Stomach (tissue), 19 donors: ENCODE measurements at places on chromosomes 7 and 10. TPM values are rescaled to one million over a fixed set of nuclear protein-coding genes. Genes with fewer than 3 reads are reported as not detected.

TRIM73 gene
- total RNA-seq = 20.5 TPM

DNA sequence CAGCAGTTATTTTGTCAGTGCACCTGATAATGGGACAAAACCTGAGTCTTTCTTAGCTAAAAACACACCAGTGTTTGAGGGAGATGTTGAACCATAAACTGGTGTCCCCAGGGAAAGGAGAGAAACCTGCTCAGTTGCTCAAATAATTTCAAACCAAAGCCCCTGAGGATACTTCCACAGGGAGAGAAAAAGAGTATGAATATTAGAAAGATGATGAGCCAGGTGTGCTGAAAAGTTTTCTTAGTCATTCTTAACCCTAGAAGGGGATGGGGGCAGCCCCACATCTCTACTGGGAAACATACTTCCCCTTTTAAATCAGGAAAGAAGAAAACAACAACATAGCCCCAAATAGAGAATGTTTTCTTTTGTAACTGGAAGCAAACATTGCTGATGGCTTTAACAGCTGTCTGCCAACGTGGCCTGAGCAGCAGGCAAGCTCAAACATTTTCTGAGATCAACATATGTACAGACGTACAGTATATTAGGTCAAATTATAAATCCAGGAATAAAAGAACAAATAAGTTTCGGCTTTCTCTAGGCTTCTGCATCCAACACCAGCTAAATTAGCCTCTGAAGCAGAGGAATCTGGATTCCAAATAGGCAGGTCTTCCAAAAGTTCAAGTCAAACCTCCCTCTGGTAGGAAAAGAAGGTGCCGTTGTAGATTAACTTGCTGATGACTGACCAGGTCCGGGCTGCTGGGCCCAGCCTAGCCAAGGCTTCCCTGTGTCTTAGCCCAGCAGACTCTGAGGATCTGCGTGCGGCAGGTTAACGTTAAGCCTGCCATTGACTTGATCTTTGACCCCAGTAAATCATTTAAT, 30.5 kb upstream of the FBXW4 start:
- H3K4me1 ChIP-seq = no peaks in the 10 kb centered on the region
- peak; percentile 13 for DNase-seq
- H3K4me3 ChIP-seq = no peak overlapping the region

DNA sequence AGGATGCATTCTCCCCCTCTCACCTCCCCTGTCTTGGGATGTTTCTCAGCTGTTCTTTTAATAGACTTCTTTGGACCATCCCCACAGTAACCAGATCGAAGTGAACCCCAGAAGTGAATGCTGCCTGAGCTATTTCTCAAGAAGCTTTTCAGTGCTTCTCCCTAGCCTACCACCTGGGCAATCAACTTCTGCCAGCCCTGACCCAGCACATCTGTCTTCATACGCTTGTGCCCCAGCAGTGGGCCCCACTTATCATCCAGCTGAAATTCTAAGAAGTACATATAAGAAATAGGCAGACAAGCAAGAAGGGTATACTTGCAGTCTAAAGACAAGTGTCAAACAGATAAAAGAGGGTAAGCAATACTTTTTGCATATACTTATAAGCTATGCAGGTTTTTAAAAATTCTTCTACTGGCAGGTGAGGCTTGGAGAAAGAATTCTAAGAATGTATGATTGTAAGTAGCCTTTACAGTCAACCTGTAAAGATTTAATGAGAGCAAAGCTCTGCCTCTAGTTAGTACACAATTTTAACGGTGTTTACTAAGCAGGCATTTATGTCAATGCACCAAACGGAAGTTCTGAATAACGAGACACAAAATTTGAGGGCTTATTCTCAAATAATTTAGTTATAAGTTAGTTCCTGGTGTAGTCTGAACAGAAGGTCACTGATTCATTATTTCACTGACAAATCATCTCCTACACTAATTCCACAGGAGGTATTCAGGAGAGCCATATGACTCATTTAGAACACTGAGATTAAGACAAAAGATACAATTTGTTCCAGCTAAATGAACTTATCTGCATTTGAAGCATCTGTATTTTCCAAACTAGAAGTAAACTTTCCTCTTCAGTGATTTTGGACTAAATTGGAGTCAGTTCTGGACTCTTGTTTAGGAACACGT, 83.3 kb downstream of the RNLS start:
- DNase-seq = no peak
- H3K27me3 ChIP-seq = no peaks in the 10 kb centered on the region
- H3K4me3 ChIP-seq = no peak overlapping the region

- no peaks in the 10 kb centered on the region for H3K27me3 ChIP-seq
- DNase-seq = no peak
- H3K27ac ChIP-seq = no peak overlapping the region
- no peaks in the 10 kb centered on the region for H3K36me3 ChIP-seq
Observed at GRCh38 chr7:78490524-78490923, 692.0 kb downstream of the PHTF2 start.

- no peak for DNase-seq
- no peak overlapping the region for H3K4me3 ChIP-seq
- no peaks in the 10 kb centered on the region for H3K27me3 ChIP-seq
- peak overlapping the region; percentile 77 for H3K27ac ChIP-seq
- H3K4me1 ChIP-seq = peaks cover 40% of the 10 kb centered on the region
- H3K36me3 ChIP-seq = no peaks in the 10 kb centered on the region
Observed at GRCh38 chr7:104961821-104962220, 52.2 kb upstream of the KMT2E start.
